ENCODE measurements at places on chromosomes 3 and 15. TPM values are rescaled to one million over a fixed set of nuclear protein-coding genes. Genes with fewer than 3 reads are reported as not detected.

Gene PLSCR2
- not detected for total RNA-seq

Gene TGM5
- total RNA-seq, result not detected

Gene MB21D2
- 5.6 TPM for total RNA-seq

Gene DIS3L
- total RNA-seq, result 25.6 TPM

Gene HAUS2
- total RNA-seq, result 41.4 TPM

Gene MAPK6
- 32.3 TPM for total RNA-seq
